HuH-7.5 (cell line): ENCODE measurements at places on chromosomes 6 and 20.

DNA sequence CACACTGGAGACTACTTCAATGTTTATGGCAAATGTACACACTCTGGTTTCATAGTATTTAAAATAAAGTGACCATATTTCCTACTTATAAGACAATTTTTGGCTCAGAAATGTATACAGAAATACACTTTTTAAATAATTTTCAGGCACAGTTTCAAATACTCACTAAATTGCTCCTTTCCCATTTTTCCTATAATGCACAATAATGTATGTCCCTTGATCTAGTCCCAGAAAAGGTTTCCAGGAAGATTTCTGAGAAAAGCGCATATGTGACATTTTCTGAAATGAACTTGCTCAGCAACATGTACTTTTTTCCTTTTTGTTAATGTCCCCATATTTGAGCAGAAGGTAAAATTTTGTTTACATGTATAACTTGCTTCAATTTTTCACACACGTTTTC, 591.4 kb downstream of the CD109 start:
- no peak for DNase-seq

DNA sequence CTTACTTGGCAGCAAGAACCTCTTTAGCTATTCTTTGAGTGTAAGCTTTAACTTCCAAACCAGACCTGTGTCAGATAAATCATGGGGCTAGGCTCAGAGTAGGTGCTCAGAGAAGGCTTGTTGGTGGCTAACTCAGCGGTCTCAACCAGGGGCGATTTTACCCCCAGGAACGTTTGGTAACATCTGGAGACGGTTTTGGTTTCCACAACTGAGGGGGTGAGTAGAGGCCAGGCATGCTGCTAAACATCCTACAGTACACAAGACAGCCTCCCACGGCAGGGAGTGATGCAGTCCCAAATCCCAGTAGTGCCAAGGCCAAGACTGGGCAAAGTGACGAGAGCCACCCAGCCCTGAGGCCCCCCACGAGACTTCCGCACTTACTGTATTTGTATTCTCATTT, 59.2 kb downstream of the RAB44 start:
- DNase-seq = no peak

DNA sequence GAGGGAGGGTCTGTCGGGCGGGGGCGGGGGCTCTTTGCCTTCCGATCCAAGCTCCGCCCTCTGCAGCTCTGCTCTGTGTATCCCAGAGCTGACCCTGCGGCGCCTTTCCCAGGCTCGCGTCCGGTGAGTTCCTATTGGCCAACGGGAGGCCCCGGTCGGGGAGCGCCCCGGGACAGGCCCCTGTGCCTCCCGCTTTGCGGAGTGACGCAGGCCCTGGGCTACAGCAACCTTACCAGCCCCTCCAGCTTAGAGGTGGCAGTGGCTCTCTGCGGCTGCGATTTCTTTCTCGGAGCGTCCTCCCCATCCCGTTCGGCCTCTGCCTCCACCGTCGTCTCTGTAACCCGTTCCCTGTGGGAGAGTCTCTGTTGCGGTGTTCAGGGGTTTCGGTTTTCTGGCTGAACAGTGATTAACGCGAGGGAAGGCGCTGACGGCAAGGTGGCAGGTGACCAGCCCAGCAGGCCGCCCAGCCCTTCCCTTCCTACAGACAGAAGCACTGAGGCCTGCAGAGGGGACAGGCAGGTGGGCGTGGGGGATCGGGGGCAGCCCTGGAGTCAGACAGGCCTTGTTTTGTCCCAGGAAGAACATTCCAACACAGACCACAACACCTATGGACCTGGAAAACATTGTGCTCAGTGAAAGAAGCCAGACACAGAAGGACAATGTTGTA, 18.1 kb upstream of the CEBPB start:
- DNase-seq = peak; percentile 93

- DNase-seq = no peak
These were observed 107.3 kb downstream of the NRN1 start for GRCh38 chr6:5899216-5900045.

GRCh38 chr6:34143884-34144580, 1.9 kb downstream of the GRM4 start:
- DNase-seq = peak; percentile 60

GRCh38 chr20:53625311-53626129, 31.9 kb upstream of the ZNF217 start:
- DNase-seq = no peak

GRCh38 chr20:39716796-39717341, 754.7 kb downstream of the DHX35 start:
- no peak for DNase-seq

GRCh38 chr6:87806635-87807034, 104.6 kb upstream of the AKIRIN2 start:
- no peak for DNase-seq

DNA sequence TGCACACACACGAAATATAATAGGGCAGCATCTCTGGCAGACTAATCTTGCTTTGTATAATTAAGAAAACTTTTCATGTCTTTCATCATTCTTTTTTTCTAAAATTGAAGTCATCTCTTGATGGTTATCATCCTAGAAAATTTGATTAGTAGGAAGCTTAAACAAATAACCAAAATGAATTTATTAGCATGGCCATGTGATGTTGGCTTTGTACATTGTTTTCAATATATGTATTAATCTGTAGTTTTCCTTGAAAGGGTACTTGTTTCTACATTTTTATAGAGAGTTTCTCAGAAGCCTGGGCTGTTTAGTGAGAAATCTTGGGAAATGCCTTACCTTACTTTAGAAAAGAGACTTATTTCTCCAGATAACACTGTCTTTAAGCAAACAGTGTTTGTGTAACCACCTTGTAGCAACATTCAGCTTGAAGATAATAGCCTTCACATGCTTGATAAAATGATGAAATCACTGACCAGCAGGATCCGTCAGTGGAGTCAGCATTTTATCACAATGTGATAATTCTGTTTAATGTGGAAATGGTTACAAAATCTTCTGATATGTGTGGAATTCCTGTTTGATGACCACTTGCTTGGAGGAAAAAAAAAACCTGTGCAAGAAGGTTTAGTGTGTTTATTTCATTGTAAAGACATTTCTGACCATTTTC, 147.8 kb downstream of the MACROD2 start:
- no peak for DNase-seq

DNA sequence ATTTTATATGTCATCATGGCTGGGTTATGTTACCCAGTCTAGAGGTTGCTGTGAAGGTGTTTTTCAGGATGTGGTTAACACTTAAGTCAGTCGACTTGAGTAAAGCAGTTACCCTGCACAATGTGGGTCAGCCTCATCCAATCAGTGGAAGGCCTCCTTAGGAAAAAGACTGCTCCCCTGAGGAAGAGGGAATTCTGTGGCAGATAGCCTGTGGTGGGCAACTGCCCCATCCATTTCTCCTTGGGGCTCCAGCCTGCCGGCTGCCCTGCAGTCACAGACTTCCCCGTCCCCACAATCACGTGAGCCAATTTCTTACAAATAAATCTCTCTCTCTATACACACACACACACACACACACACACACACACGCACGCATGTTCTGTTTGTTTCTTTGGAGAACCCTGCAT, 34.5 kb upstream of the MPC1 start:
- DNase-seq = no peak

DNA sequence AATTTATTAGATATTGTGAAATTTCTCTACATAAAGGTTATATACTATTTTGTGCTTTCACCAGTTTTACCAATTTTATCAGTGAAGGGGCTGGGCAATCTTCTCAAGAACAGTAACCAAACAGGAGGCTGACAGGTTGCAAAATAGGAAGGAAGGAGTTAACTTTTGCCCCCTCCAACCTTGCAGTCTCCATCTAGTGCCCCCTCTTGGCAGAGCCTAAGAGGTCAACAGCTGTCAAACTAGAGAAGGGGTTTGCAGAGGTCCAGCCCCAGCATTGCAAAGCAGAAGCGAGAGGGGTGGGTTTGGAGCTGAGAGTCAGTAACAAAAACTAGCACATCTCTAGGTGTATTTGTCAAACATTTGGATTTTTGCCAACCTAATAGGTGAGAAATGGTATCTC, 391.0 kb downstream of the CDC5L start:
- no peak for DNase-seq

DNA sequence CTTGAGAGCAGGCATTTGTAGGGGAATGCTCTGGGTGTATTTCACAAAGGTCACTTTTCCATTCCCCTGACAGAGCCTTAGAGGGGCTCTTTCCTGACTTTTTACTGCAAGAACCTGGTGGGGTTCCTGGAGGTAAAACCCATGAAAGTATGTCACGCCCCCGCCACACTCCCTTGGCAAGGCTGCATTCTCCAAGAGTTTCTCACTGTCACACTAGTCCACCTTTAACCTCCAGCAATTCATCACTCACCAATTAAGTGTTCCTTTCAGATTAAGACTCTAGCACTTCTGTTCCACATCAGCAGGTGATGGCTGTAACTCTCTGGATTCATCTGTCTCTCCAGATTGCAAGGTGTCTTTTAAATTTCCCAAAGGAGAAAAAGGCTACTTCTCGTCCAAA, 32.7 kb upstream of the NKX2-4 start:
- no peak for DNase-seq

DNA sequence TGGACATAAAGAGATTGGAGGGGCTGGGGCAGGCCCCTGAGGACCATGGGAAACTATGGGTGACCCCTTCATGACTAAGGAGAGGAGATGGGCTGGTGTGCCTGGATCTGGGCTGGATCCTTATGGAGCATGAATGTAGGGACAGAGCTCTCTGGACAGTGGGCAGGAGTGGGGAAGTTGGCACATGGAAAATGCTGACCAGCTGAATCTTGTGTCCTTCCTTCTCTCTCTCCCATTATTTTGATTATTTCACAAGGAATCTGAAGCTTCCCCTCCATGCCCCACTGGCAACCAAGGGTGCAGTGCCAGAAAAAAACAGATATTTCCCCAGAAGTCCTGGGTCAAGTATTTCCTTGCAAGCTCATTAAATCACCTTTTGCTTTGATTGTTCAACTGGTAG, 175.2 kb downstream of the DHX35 start:
- DNase-seq = no peak
